ENCODE measurements at places on chromosomes 4 and X.

DNA sequence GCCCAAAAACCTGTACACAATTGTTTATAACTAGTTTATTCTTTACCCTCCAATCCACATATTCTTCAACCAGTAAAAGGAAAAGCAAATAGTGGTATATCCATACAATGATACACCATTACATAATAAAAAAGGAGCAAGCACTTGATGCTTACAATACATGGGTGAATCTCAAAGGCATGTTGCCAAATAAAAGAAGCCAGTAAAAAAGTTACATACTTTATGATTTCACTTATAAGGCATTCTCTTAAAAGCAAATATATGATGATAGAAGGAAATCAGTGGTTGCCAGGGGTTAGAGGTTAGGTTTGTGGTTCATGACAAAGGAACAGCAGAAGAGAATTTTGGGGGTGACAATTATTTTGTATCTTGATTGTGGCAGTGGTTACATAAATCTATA is 896.1 kb upstream of the LCORL start:
- DNase-seq = no peak

DNA sequence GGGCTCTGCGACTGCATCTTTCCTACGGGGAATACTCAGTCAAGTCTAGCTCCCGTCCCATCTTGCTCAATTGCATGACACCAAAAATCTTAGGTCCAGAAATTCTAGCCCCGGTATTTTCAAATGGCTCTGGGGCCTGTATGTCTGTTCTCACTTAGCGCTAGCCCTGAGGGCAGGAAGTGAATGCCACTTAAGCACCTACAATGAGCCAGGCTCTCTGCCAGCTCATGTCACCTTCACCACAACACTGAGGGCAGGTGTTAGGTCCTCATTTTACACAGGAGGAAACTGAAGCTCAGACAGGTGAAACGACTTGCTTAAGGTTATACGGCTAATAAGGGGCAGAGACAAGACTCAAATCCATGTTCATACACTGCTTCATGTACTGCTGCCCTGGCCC is 282.8 kb downstream of the PPP1R2C start:
- DNase-seq = no peak

DNA sequence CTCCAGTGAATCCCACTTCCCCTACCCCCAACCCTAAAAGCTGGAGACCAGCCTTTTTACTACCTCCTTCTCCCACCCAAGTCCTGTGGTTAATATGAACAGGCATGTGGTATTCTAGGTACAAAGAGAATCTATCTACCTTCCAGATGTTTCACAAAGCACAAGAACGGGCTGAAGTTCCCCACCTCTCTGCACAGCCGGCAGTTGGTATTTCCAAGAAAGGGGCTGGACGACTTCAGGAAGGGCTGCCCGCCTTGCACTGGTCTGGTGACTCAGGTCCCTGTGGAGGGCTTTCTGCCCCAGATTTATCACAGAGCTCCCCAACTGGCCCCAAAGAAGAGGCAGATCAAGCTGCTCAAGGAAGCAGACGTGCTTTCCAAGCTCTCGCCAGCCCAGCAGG is 4.5 kb downstream of the FAM47E start:
- DNase-seq = peak; percentile 60

- DNase-seq = no peak
Observed at GRCh38 chr4:47494124-47494430, 9.0 kb downstream of the ATP10D start.

- DNase-seq = no peak
Observed at GRCh38 chr4:153198719-153199118, 5.5 kb upstream of the TRIM2 start.

- no peak for DNase-seq
Observed at GRCh38 chr4:41569961-41570360, 32.0 kb downstream of the LIMCH1 start.

- DNase-seq = no peak
Observed at GRCh38 chr4:77845400-77845799, 17.2 kb upstream of the MRPL1 start.

- DNase-seq = no peak
Observed at GRCh38 chrX:14235004-14235403, 205.3 kb upstream of the GEMIN8 start.

DNA sequence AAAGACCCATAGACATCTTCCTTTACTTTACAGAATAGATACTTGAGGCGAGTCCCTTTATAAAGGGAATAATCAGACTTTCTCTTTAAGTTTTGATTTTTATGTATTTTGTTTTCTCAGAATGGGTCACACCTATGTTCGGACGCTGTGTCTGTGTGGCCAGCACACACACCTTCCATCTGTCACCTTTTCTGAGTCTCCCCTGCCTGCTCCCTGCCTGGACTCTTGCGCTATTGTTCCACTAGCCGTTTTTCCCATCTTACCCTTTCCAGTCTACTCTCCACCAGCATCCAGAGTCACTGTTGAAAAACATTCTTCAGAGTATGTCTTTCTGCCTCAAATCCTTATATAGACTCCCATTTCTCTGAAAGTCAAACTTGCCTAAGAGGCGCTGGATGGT is 236.1 kb downstream of the MAML3 start:
- DNase-seq = no peak

DNA sequence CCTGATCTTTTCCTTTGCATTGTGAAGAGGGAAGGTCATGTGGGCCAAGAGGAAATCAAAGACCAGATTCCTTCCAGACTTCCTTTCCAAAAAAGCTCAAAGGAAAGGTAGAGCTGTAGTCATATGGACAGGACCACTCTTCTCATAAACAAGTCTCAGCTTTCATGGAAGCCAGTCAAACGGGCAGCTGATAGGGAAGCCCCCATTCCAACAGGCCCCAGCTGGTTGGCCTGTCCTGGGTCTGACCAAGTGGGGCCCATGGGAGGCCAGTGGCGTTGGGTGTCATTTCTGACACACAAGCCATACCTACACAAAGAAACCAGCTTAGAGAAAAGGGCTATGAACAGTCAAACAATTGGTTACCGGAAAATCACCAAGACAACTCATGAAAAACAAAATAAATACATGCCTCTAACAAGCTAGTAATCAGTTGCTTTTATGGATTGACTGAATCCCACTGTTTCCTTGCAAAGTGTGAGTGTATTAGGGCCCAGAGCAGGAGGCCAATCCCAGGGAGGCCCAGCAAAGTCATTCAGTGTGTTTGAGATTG is 149.6 kb upstream of the MAMLD1 start:
- no peak for DNase-seq

DNA sequence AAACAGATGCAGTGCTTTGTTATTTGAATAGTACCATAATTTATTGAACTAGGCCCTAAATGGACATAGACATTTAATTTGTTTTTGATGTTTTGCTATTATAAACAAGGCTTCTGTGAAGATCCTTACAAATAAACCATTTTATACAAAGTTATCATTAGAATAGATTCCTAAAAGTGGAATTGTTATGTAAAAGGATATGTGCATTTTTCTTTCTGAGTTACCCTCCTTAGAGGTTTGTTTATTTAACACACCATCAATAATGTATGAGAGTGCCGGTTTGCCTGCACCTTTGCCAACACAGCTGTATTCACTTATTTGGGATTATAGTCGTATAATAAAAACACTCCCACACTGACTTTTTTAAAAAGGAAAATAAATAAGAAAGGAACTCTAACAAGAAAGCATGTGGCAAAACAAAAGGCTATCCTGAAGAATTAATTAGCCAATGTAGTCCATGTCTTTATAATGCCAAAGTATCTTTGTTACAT is 84.8 kb downstream of the PAK3 start:
- DNase-seq = no peak

DNA sequence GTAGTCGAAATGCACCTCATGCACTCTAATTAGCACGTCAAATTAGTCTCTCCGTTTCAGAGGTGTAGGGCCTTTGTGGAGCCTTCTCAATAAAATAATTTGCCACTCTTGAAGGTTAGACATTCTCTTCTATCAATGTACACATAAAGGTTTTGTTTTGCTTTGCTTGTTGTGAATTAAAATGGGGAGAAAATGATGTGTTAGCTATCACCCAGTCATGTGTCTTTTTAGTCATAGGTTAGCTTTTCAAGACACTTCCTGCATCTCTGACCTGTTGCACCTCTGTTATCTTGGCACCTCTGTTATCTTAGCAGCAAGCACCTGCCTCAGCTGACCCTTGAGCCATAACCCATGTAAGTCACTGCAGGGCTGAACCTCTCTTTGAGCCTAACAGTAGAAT is 936 bp downstream of the TMEM144 start:
- no peak for DNase-seq

DNA sequence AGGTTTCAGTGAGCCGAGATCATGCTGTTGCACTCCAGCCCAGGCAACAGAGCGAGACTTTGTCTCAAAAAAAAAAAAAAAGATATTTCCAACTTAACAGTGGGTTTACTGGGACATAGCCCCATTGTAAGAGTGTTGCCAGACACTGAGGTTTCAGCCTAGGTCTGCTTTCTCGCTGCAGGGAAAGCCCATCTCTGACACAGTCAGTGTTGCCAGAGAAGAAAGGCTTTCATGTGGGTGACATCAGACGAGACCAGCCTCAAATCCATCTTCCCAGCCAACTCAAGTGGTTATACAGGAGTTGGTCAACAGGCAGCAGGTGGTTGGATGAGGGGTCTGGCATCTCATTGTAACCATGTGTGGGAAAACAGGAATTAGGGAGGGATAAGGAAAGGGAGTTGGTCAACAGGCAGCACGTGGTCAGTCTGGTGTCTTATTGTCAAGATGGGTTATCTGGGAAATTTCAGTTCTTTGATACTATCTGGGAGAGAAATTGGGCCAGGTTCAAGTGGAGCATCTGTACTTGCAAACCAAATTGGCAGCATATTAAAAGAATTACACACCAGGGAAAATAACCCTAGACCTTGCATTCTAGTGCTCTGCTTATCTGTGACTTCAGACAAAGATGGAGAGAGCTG is 41.1 kb downstream of the NELFA start:
- no peak for DNase-seq

- DNase-seq = no peak
Observed at GRCh38 chr4:76854858-76855257, 43.1 kb downstream of the SOWAHB start.

DNA sequence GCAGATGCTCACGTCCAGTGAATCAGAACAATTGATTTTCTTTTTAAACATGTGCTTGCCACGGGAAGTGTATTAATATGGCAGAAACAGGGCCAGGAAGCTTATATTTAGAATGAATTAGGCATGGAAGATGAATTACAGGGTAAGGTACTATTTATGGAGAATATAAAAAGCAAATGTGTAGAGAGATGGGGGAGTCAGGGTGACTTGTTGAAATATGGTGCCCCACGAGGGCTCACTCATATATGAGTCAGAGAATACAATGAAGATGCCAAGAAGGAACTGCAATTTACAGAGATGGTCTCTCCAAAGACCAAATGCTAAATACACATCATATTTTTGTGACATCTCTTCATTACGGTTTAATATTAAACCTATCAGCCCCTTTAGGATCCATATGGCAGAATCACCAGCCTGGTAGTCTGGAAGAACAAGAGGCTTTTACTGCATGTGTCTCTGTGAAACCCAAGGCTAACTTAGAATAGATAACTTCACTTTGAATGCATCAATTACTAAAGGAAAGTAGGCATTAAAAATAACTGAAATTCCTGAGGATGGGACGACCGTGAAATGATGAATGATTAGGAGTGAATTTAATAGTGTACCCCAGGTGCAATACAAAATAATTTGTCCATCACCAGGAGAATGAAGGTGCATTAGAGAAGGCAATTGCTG is 385.3 kb downstream of the ARHGAP24 start:
- no peak for DNase-seq

DNA sequence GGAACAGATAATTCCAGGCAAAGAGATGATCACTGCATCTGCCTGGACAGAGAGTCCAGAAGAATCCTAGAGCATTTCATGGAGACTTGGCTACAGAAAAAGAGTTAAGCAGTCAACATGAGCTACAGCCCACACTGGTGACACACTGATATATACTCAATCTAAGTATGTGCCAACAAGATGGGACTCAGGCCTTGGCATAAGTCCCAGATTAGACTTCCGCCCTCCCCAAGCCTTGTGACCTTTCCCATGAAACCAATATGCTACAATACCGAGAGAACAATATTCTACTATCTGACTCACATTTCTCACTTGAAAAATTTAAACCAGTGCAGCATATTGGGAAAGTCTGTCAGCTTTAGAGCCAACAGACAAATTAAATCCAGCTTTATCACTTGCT is 65.7 kb upstream of the SLITRK2 start:
- DNase-seq = no peak
